ENCODE measurements at places on chromosomes 1 and 21.

GRCh38 chr1:196063952-196064351, 544.3 kb downstream of the KCNT2 start:
- DNase-seq = no peak

DNA sequence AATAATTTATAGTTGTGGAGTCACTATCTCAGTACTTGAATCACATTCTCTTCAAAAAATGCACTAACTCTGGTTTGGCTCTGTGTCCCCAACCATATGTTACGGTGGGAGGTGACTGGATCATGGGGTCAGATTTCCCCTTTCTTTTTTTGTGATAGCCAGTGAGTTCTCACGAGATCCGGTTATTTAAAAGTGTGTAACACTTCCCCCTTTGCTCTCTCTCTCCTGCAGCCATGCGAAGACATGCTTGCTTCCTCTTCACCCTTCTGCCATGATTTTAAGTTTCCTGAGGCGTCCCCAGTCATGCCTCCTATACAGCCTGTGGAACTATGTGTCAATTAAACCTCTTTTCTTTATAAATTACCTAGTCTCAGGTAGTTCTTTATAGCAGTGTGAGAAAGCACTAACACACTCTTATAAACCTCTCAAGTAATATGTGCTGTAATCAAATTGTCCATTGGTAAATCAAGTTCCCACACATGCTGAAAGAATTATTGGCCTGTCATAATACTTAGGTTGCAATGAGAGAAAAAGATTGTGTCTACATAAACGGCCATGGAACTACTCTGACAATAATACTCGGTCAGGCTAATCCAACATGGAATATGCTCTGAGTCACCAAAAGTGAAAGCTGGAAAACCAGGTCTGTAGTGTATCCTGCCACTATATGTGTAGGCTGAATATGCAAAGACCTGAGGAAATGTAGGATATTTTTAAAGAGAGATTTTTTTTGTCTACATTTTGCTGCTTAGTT, 107.5 kb downstream of the SLC44A5 start:
- DNase-seq = no peak

GRCh38 chr1:194503209-194503608, 1316.8 kb upstream of the B3GALT2 start:
- no peak for DNase-seq

DNA sequence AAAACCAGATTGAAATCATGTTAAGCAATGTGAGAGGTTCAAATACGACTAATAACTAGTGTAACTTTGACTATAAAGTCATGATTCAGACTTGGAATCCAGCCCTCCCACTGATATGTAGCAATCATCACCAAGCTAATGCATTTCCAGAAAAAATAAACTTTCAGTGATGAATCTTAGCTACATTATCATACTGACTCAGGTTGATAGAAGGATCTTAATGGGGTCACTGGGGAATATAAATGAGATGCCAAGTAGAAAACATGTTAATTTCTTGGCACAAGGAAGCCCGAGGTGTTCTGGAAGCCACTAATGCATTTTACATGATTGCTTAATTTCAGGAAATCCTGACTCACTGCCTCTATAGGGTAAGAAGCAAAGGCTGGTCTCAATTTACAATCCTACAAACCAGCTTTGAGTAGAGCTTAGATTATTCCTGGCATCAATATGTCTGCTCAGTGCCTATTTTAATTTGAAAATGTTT, 67.7 kb downstream of the SELENOF start:
- no peak for DNase-seq

DNA sequence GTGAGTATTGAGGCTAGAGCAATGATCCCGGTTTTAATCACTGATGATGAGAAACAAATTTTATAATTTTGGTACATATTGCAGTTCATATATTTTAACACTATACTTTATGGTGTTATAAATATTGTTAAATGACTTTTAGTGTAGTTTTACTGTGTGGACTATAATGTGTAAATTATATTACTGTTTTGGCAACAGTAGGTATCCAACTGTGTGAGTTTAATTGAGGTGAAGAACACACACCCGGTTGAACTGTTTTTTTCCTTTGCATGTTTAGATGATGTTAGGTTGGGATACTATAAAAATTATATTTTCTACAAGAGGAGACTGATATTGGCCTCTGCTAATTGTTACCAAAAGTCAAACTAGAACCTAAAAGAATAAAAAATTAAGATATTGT, 166.5 kb downstream of the SDCCAG8 start:
- no peak for DNase-seq

DNA sequence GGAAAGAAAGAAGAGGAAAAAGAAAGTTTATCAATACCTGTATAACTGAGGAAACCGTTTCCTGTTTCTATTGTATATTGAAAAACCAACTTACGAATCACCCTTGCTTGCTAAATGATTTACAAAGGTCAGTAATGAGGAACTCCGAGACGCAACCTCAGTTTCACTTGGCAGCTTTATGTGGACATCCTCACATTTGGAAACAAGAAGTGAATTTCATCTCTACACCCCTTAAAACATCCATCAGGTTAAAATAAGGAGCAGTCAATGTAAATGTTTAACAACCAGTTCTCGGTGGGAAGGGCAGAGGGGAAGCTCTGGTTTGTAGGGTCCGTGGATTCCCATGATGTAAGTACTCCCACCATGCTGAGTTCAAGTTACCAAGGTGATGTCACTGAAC, 481.7 kb upstream of the RUNX1 start:
- no peak for DNase-seq

DNA sequence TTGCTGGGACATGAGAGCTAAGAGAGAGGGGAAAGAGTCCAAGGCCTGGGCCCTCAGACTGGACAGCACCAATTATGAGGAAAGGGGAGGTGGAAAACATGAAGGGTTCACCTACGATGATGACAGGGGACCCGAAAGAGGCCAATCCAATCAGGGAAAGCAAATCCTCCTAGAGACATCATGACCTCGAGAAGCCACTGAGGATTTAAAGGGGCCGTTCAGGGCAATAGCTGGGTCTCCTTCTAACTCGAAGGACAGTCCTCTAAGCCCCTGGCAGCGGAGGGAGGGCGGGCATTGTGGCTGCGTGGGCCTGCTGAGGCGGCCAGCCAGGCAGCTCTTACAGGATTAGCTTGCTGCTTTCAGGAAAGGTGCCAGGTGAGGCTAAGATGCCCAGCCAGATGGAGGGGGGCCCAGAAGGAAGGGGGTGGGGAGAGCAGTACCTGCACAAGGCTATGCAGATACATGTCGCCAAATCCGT, 7.4 kb downstream of the MEF2D start:
- no peak for DNase-seq

- DNase-seq = no peak
Measured at GRCh38 chr21:32381571-32381970, 11.2 kb downstream of the URB1 start.

GRCh38 chr1:228400692-228401454, 5.8 kb downstream of the TRIM11 start:
- no peak for DNase-seq

- no peak for DNase-seq
Measured at GRCh38 chr1:85608851-85609250, 28.3 kb downstream of the CCN1 start.

- peak; percentile 66 for DNase-seq
Measured at GRCh38 chr1:37890378-37891014, 31.1 kb upstream of the MTF1 start.

- DNase-seq = no peak
Measured at GRCh38 chr21:44524414-44525371, 15.3 kb downstream of the KRTAP10-1 start.

DNA sequence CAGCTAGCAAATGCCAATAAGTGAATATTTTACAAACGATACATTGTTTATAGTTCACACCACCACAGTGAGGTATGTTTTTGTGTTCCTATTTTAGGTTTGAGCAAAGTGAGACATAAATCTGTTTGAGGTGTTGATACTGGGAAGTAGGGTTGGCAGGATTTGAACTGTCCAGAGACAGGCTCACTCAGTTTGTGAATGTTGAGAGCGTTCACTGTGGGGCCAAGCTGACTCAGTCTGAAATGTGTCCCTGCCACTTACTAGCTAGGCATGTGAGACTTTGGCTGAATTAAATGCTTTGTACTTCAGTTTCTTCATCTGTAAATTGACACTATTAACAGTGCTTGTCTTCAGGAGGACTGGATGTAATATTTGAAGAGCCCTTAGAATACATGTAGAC, 35.1 kb downstream of the DIRAS3 start:
- no peak for DNase-seq

DNA sequence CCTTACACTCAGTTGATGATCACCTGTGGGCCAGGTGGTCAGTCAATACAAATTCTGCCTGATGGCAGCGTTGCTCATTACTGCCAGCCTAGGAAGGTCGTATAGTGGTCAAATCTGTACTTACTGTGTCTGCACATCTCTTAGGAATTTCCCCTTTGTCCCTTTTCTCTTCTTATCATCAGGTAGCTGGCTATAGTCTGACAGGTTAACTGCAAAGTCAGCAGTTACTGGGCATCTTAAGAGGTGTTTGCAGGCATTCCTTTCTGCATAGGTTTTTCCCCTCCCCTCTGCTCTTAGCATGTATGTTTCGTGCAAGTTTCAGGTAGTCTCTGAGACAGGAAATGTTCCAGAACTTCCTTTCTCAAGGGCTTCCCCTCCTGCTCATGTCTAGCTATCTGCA, 298.7 kb downstream of the LRRIQ3 start:
- DNase-seq = peak; percentile 14

DNA sequence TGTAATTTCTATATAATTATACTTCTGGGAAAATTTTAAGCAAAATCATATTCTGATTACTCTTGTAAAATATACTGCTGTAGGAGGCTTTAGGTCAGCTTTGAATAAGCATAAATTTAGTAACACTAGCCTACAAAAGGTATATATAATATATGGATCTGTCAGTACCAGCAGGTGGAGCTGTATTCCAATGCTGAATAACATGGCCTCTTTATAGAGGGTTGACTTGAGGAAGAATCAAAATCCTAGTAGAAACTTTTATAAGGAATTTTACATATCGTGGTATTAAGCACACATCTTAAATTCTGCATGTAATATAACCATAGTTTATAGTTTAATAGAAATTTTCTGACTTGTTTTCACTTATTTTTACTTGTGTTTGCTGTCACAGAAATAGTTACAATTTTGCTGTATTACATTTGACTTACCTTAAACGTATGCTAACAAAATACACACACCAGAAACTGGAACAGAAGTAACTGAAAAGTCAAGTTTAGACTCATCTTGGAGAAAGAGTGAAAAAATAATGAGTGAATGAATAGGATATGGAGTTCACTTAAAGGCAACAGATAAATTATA, 79.3 kb downstream of the HMCN1 start:
- DNase-seq = peak; percentile 78

GRCh38 chr21:38986806-38987632, 181.3 kb downstream of the ETS2 start:
- DNase-seq = no peak

DNA sequence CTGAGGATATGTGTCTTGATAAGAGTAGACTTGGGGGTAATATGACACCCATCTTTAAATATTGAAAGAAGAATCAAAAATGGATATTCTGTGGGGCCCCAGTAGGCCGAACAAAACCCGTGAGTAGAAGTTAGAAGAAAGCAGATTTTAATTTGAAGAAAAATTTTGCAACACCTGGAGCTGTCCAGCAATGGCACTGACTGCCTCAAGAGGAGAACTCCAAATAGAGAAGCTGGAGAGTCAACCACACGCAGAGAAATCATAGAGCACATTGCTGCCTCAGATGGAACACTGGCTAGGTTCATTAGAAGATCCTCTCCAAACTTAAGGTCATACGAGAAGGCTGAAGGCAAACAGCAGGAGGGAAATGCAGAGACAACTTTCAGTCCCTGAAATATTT, 6.8 kb downstream of the NHLH1 start:
- no peak for DNase-seq

Data from GM23338 (cell line).